ENCODE measurements at places on chromosomes 7 and 10.

DNA sequence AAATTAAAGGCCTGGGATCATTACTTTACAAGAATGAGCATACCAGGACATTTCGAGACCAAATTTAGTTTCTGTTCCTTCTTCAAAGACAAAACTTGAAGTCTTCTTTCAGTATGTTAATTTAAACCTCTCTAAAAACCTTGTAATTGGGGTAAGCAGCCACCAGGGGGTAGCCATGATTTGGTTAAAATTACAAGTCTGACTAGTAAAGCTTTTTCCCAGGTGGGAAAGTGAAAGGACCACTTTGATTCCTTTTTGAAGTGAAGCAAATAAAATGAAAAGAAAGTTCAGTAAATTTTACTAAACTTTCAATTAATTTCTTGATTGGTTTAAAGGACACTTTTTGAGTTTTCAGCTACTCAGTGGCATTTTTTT is 294.3 kb downstream of the BBS9 start:
- DNase-seq: no peak
- no peaks in the 10 kb centered on the region for H3K4me1 ChIP-seq
- no peaks in the 10 kb centered on the region for H3K27me3 ChIP-seq
- no peaks in the 10 kb centered on the region for H3K36me3 ChIP-seq
- no peak overlapping the region for H3K4me3 ChIP-seq

- no peak for DNase-seq
- H3K4me3 ChIP-seq: no peak overlapping the region
- H3K36me3 ChIP-seq: no peaks in the 10 kb centered on the region
- H3K4me1 ChIP-seq: no peaks in the 10 kb centered on the region
- H3K27me3 ChIP-seq: no peaks in the 10 kb centered on the region
- no peak overlapping the region for H3K27ac ChIP-seq
Measured at GRCh38 chr7:91634485-91635177, 245.9 kb downstream of the MTERF1 start.

DNA sequence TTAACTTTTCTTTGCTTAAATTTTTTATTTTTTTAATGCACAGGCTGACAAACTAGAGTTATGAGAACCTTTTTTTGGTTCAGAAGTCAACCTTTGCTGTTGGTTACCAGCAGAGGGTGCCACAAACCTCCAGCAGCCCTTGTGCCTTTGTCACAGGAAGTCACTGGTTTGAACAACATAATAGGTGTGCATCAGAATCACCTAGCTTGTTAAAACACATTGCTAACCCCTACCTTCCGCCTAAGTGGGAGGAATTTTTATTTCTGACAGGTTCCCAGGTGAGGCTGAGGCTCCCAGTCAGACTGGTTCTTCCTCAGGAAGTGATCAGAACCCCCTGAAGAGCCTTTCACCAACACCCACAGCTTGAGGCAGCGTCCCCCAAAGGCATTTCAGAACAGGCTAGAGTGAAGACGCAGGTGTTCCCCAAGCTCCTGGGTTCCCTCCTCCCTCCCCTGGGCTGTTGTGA is 22.6 kb upstream of the VDAC2 start:
- H3K27ac ChIP-seq: peak overlapping the region; percentile 69
- peaks cover 2% of the 10 kb centered on the region for H3K36me3 ChIP-seq
- H3K27me3 ChIP-seq: no peaks in the 10 kb centered on the region
- H3K4me3 ChIP-seq: no peak overlapping the region
- peaks cover 14% of the 10 kb centered on the region for H3K4me1 ChIP-seq
- peak; percentile 60 for DNase-seq

- no peak overlapping the region for H3K27ac ChIP-seq
- no peak for DNase-seq
- no peaks in the 10 kb centered on the region for H3K27me3 ChIP-seq
- no peak overlapping the region for H3K4me3 ChIP-seq
- no peaks in the 10 kb centered on the region for H3K36me3 ChIP-seq
Measured at GRCh38 chr10:52215745-52216361, 98.2 kb upstream of the DKK1 start.

DNA sequence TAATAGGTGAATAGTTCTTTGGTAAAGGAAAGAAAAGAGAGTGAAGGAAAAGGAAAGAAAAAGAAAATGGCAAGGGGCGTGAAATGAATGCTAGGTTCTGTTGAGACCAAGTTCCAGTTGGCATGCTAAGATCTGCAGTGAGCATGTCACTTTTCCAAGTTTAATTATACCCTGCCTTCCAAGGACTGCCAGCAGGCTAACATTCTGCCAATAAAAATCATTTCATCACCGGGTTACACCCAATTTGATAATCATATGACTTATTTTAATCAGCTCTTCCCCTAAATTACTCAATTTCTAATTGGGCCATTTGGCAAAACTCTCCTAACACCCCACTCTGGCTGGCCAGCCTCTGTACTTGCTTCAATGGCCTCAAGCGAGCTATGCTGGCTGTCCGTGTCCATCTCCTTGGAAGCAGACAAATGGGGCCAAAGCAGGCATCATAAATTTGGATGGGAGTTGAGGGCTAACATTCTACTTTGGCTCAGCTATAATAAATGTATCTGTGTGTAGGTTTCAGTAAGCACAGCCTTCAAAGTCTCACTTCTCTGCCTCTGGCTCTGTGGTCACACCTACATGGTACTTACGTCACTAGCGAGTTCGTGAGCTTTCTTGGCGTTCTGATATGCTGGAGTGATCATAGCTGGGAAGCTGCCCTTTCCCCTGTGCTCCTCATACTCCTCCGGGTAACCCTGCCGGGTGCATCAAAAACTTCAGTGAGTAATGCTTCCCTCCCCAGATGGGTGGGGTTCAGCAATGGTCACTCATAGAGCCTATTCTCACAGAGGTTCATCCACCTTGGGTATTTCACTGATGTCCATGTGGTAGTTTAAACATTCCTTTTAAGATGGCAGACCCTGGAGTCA is 17.3 kb downstream of the NRAP start:
- no peak for DNase-seq
- no peak overlapping the region for H3K27ac ChIP-seq
- H3K36me3 ChIP-seq: no peaks in the 10 kb centered on the region

DNA sequence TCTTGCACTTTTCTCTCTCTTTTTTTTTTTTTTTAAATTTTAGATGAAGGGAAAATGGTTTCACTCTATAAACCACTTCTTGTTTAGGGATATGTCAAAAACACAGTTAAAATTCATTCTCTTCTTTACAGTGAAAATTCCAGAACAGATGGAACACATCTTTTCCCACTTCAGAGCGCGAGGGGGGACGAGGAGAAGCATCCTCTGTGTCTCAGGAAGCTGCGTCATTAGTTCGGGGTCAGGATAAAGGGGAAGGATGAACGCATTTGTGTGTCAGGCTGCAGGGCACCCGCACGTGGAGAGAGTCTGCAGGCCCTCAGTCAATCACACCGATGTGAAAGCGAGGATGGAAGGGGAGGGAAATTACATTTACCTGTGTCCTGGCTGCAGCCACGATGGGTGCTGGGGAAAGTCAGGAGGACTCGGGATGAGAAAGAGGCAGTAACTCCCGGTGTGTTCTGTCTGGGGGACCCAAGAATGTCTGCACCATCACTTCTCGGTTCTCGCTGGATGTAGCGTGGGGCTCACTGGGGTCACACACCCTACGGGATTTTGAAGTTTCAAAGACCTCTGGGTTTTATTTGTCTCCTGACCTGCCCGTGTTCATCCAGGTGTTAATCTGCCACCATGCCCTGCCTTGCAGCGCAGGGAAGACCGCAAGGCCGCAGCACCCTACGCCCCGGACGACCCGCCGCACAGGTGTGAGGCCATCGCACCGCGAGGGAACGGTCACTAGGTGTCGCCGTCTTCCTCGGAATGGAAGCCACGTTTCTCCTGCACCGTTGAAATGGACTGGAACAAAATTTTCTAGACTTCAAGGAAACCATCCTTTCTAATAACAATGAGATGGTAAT is 66.7 kb upstream of the PITRM1 start:
- no peaks in the 10 kb centered on the region for H3K36me3 ChIP-seq
- DNase-seq: peak; percentile 86
- no peak overlapping the region for H3K4me3 ChIP-seq
- H3K27ac ChIP-seq: no peak overlapping the region

DNA sequence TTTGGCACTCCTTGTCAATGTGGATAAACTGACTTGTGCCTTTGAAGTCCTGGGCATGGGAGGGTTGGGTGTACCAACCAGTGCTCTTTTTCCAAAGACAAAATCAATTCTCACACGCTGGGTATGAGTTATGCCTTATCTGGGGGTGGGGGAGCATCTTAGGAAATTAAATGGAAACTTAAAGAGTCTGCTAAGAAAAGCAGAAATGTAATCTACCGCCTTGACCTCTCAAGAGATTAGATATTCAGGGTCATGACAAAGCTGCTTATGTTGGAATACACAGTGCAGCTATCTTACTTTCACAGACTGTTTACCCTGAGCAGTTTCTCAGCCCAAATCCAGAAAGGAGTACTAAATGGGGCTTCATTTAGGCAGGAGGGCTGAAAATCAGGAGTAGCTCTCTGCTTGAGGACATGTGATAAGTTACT is 2.6 kb downstream of the MEST start:
- H3K4me3 ChIP-seq: no peak overlapping the region
- H3K36me3 ChIP-seq: peaks cover 4% of the 10 kb centered on the region
- no peak for DNase-seq
- H3K27ac ChIP-seq: no peak overlapping the region
- H3K4me1 ChIP-seq: peaks cover 17% of the 10 kb centered on the region
